Panc1 (cell line): ENCODE measurements at places on chromosomes 3 and 15. TPM values are rescaled to one million over a fixed set of nuclear protein-coding genes. Genes with fewer than 3 reads are reported as not detected.

DNA sequence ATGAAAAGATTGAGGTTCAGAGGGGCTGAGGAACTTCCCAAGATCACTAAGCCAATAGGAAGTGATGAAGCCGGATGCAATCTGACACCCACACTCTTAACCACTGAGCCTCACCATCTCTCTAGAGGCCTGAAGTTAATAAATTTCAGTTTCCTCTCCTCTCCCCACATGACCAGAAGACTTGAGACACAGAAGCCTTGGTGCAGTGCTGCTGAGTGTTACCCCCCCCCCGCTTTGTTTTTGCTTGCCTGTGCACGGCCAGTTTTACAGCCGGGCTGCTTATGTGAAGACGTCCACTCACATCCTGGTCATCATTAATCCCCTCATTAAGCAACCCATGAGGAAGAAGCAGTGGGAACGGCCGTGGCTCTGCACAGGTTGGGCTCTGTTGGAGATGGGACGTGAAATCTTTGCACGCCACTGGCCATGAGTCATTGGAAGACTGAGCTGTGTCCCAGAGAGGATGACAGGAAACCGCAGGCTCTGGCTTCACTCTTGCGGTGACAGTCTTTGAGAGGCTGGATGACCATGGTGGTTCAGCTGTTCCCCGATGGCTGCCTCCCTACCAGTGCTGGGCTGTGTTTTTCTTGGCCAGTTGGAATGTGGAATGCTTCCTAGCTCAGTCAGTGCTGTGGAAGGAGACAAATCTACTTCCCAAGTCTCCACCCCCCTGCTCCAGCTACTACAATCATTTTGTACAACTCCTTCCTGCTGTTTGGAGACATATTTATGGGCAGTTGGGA, 232.6 kb upstream of the LRTM1 start:
- no peak overlapping the region for H3K4me3 ChIP-seq
- no peak for DNase-seq
- no peak overlapping the region for H3K27ac ChIP-seq
- no peaks in the 10 kb centered on the region for H3K4me1 ChIP-seq

DNA sequence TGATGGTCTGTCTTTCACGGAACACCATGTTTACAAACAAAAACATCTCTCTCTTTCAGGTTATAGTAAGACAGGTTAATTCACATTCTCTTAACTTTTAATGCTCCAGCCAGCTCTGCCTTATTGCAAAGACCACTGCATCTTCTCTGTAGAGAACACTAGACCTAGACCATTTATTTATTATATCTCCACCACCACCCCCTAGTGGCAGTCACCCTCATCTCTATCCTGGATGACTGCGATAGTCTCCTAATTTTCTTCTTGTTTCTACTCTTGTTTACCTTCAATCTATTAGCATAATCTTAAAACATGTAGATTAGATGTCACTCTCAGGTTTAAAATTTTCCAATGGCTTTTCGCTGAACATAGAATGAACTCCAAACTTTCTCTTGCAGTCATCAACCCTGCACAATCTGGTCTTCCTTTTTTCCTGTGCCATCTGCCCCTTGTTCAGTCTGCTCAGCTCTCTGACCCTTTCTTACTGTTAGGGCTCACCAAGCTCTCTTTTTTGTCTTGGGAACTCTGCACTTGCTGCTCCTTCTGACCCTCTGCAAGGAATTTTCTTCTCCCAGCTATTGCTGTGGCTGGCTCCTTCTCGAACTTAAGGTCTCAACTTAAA, 155.6 kb downstream of the SQOR start:
- no peaks in the 10 kb centered on the region for H3K27me3 ChIP-seq
- DNase-seq = peak; percentile 17
- H3K4me1 ChIP-seq = no peaks in the 10 kb centered on the region
- no peak overlapping the region for H3K27ac ChIP-seq
- H3K36me3 ChIP-seq = no peaks in the 10 kb centered on the region
- no peak overlapping the region for H3K4me3 ChIP-seq

DNA sequence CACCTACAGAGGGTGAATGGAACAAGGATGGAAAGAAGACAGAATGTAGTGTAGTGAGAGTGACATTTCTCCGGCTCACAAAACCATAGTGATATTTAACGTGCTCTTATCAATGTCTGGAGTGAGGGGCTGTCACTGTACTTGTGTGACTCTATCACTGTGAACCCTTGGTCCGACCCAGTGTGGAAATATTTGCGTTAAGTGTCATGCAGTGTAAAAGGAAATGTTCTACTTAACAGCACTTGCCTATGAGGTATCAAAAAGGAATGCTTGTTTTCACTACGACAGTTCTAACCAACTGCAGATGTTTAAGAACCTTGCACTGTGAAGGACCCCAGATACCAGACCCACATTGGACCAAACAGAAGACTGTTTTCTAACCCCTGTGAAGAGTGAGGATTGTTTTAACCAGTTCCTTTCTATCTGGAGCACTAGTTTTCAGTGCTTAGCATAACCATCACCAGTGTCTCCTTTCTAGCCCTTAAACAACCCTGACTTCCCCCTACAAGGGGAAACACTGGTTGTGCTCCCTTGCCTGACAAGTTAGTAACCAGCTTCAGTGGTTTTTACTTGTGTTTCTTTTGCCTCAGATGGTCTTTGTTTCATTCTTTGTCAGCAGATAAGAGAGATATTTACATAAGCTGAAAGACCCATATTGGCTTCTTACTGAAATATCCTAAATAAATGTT, 144.7 kb upstream of the ABHD17C start:
- H3K4me3 ChIP-seq = no peak overlapping the region
- no peaks in the 10 kb centered on the region for H3K36me3 ChIP-seq
- H3K4me1 ChIP-seq = no peaks in the 10 kb centered on the region
- no peak overlapping the region for H3K27ac ChIP-seq

DNA sequence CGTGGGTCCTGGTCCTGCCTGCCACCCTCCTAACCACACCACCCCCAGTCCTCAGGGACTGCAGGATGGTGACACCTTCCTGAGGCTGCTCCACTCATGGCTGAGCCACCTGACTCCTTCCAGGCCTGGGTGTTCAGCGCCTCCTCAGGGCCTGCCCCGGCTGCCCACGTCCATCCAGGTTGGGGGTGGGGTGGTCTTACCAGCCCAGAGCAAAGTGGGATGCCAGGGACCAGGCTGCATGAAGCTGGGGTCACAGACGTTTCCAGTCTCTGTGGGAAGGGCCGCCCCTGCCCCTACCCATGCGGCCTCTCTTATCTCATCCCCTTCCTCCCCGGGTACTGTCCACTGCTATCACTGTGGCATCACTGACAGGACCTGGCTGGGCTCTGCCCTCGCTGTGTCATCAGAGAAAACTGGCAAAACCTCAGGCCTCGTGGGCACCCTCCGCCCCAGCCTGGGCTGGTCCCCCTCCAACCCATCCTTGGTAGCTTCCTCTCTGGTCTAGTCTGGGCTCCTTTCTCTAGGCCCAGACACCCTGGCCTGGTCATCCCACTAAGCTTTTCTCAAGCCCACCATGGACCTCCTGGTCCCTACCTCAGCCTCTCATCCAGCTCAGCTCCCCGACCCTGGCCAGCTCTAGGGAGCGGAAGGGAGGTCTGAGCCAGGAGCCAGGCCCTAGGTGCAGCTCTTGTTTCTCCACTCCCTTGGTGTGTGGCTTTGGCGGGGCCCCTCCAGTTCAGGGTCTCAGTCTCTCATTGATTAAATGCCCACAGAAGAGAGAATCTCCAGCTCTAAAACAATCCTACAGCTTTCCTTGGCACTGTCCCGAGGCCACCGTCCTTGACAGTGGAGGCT, 32.9 kb downstream of the WNT7A start:
- H3K4me3 ChIP-seq = no peak overlapping the region
- H3K36me3 ChIP-seq = no peaks in the 10 kb centered on the region
- DNase-seq = no peak

DNA sequence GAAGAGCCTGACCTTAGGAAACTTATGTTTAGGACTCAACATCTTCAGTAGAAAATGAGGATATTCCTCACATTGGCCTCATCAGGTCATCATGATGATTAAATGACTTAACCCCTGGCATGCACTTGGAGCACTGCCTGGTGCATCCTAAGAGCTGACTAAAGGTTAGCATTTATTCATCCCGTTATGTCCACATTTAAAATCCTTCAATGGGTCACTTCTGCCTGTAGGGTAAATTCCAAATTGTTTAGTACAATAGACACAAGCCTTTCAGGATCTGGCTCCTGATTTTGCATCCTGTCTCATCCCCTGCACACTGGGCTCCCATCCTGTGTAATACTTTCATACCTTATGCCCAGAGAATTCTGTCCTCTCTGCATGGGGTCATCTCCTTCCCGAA, 195.2 kb upstream of the MCTP2 start:
- H3K36me3 ChIP-seq = no peaks in the 10 kb centered on the region
- no peaks in the 10 kb centered on the region for H3K4me1 ChIP-seq
- no peak for DNase-seq
- no peaks in the 10 kb centered on the region for H3K27me3 ChIP-seq
- H3K27ac ChIP-seq = no peak overlapping the region

DNA sequence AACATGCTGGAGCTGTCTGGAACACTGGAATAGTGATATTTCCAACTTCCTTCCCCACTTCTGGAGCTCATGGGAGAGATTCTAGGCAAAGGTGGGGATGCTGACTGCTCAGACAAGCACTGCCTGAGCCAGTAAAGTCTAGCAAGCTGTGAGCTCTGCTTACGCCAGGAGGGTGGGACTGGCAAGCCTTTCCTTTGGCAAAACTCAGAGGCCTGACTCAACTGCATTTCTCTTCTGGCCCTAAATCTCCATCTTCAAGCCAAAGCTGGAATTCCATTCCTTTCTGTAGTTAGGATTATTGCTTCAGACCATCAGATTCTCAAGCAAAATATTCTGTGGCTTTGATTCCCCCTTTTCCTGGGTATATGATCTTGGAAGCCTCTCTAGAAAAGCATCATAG, 20.3 kb upstream of the EPB42 start:
- no peak overlapping the region for H3K27ac ChIP-seq
- DNase-seq = no peak
- H3K4me3 ChIP-seq = no peak overlapping the region

GRCh38 chr15:60631620-60632019, 152.7 kb upstream of the ICE2 start:
- DNase-seq = no peak
- H3K27me3 ChIP-seq = peaks cover 3% of the 10 kb centered on the region; the same call in 1 of the 2 replicates
- no peaks in the 10 kb centered on the region for H3K4me1 ChIP-seq
- no peaks in the 10 kb centered on the region for H3K36me3 ChIP-seq
- H3K4me3 ChIP-seq = no peak overlapping the region
- H3K27ac ChIP-seq = no peak overlapping the region

GRCh38 chr15:22995795-22996194, 15.6 kb upstream of the CYFIP1 start:
- H3K27ac ChIP-seq = no peak overlapping the region
- no peaks in the 10 kb centered on the region for H3K4me1 ChIP-seq
- peaks cover 8% of the 10 kb centered on the region; the same call in 1 of the 2 replicates for H3K36me3 ChIP-seq
- no peak for DNase-seq

- no peak overlapping the region for H3K27ac ChIP-seq
- no peaks in the 10 kb centered on the region for H3K4me1 ChIP-seq
- H3K36me3 ChIP-seq = no peaks in the 10 kb centered on the region
- no peak overlapping the region for H3K4me3 ChIP-seq
Observed at GRCh38 chr3:138781012-138781470, 53.7 kb downstream of the PIK3CB start.

Gene IQCH
- 3.9 TPM for total RNA-seq

- H3K27ac ChIP-seq = no peak overlapping the region
- no peak for DNase-seq
- no peak overlapping the region for H3K4me3 ChIP-seq
- H3K27me3 ChIP-seq = peaks cover 2% of the 10 kb centered on the region; the same call in 1 of the 2 replicates
- no peaks in the 10 kb centered on the region for H3K36me3 ChIP-seq
Observed at GRCh38 chr15:96581371-96581770, 250.9 kb downstream of the NR2F2 start.

Gene POLQ
- 11.9 TPM for total RNA-seq

Gene TMEM212
- not detected for total RNA-seq

Gene A4GNT
- not detected for total RNA-seq
